ENCODE measurements at places on chromosomes 11 and 22.

GRCh38 chr11:9765320-9766101 is 101.6 kb downstream of the SWAP70 start:
- peak; percentile 99 for DNase-seq

DNA sequence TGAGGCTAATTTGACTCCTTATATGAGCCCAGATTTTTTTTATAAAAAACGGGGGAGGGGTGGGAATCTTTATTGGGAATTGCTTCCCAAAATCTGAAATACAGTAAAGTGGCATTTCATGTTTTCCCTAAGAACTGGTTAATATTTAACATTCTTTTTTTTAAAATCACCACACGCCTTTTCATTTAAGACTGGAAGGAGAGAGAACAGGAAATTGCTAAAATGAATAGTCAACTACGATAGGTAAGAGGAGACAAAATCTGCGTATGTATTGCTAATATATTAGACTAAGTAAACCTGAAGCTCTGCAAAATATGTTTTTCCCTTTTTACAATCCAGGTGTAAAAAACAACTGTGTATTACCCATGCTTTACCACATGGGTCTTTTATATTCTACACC is 57.0 kb downstream of the SOX6 start:
- DNase-seq: no peak

GRCh38 chr11:32606220-32606619 is 22.6 kb downstream of the EIF3M start:
- no peak for DNase-seq

DNA sequence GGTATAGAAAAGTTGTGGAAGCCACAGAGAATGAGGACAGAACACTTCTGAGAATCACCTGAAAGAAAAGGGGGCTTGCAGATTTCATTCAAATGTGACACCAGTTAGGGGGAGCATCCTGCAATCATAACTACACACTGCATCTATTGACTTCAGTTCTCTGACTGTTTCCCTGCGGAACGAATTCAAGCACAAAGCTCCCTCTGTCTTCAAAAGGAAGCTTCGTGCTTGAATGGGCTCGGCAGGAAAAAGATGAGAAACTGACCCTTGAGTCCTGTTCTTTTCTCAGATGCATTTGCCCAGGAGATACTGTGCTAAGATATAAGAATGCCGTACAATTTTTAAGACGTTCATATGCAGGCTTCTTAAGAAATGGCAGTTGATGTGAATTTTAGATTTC is 2000.4 kb upstream of the RAG2 start:
- no peak for DNase-seq

DNA sequence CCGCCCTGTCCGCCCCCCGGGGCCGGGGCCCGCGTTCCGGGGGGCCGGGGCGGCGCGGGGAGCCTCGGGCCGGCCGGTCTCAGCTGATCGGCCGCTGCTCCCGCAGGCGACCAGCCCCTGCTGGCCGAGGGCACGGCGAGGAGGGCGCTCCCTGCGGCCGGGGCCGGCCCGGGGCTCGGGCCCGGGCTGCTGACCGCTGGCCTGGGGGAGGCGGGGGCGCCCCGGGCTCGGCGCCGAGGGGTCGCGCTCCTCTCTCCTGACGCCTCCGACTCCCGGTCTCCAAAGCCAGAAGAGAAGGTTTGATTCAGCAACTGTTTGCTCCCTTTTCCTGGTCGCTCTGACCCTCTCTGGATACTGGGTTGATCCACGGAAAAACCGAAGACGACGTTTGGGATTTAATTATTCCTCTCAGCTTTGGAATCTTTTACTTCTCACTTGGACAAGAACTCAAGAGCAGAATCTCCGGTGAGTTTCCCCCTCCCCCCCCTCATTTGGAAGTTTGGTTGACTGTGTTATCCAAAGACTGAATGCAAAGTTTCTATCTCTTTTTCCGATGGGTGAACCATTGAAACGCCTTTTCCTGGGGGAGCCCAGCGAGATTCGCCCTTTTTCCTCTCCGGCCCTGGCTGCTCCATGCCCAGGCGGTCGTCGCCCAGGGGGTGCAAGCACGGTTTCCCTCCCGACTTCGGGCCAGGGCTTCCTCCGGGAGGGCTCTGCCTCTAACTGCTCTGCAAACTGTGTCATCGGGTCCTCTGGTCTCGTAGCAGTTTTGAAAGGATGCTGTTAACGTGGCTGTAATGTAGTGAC is 725 bp downstream of the KDM2A start:
- DNase-seq: no peak

- peak; percentile 32 for DNase-seq
Measured at GRCh38 chr22:24156141-24156912, 25.0 kb upstream of the SUSD2 start.

GRCh38 chr22:28813772-28814518 is 13.6 kb upstream of the XBP1 start:
- no peak for DNase-seq

DNA sequence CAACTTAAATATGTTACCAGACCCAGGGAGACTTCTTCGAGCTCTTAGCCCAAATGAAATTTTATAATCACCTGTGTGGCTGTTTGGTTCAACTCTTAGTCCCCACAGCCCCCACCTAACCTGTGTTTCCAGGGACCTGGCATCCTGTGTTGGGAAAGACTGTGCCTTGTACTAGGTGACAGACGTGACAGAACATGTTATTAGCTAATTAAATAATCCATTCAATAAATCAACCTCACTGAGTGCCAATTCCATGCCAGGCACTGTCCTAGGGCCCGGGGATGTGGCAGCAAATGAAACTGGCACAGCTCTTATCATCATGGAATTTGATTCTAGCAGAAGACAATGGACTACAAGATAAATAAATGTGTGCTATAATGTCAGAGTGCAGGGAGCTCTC is 431.9 kb downstream of the MIAT start:
- DNase-seq: no peak

GRCh38 chr22:41327124-41327523 is 25.8 kb downstream of the ZC3H7B start:
- no peak for DNase-seq

- DNase-seq: peak; percentile 44
Measured at GRCh38 chr11:8689726-8690255, 7.2 kb downstream of the RPL27A start.

DNA sequence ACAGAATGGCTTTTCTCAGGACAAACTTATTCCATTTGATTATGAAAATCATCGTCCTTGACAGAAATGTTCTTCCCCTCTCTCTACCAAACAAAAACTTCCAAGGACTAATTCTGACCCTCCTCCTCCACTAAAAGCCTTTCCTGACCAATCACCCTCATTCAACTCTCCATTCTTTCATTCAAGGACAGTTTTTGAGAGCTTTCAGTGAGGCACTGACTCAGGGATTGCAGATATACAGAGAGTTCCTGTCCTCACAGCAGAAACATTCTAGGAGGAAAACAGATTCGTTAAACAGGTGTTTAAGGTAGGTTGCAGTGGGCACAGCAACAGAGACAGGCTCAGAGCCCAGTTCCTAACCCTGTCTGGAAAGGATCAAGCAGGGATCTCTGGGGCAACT is 41.5 kb downstream of the OR4D9 start:
- no peak for DNase-seq

DNA sequence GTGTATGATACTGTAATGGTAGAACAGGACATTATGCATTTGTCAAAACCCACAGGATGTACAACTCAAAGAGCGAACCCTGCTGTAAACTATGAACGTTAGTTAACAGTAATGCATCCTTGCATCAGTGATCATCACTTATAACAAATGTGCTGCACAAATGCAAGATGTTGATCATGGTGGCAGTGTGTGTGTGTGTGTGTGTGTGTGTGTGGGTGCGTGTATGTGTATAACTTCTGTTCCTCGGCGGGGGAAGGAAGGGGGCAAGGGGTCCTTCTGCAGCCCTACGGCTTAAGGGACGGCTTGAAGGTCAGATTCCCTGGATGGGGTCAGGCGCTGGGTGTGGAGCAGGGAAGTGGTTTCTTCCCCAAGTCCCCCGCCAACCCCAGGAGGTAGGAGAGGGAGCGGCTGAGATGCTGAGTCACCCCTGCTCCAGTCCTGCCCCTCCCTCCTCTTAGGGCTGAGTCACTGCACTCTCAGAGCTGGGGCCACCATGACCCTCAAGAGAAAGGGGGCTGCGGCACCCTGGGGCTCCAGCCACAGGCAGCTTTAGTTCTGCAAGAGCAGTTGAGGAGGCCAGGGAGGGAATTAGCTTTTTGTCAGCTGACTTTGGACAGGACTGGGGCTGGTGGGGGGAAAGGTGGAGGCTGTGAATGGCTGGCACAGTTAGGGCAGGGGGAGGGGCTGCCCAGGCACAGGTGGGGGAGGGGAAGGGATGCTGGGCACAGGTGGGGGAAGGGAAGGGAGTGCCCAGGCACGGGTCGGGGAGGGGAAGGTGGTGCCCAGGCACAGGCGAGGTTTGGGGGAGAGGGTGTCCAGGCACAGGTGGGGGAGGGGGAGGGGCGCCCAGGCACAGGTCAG is 8.8 kb upstream of the CTSD start:
- peak; percentile 97 for DNase-seq

- no peak for DNase-seq
Measured at GRCh38 chr11:83693306-83693992, 407.3 kb upstream of the CCDC90B start.

DNA sequence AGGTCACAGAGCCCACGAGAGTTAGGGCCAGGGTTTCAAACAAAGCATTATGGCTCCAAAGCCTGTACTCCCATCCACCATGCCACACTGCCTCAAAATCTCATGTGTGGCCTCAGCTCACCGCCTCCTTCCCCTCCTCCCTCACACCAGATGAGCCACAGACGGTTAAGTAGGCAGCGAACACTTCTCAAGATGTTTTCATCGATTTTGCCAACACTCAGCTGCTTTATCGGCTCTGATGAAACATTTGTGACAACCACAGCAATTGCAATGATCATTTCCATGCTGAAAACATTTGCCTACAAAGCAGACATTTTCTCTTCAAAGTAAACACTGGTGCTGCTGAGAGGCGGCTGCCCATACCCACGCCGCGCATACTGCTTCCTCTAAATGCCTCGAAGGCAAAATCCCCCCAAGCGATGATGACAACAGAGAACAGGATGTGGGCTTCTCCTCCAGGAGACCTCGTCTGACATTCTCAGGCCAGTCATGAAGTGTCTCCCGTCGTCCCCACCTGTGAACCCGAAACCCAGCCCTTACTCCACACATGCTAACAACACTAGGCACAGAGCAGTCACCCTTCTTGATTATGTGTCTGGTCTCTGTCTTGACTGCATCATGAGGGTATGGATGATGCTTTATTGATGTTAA is 599.2 kb downstream of the SOX6 start:
- DNase-seq: no peak

DNA sequence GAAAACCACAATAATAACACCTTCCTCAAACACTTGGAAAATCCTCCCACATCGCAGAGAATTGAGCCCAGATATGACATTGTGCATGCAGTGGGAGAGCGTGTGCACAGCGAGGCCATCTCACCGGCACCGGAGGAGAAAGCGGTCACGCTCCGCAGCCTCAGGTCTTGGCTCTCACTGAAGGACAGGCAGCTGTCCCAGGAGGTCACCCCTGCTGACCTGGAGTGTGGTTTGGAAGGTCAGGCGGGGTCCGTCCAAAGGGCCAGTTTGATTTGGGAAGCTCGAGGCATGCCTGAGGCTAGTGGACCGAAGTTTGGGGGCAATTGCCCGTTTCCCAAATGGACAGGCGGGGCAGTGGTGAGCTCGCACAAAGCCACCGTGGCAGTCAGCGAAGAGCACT is 86.7 kb downstream of the KIAA1671 start:
- no peak for DNase-seq

Data from fibroblast of upper back skin (primary cell).